ENCODE measurements at places on chromosomes 12 and 14. TPM values are rescaled to one million over a fixed set of nuclear protein-coding genes. Genes with fewer than 3 reads are reported as not detected.

GRCh38 chr14:34297786-34298520 lies 164.1 kb downstream of the SPTSSA start:
- ATAC-seq, result no peak

DNA sequence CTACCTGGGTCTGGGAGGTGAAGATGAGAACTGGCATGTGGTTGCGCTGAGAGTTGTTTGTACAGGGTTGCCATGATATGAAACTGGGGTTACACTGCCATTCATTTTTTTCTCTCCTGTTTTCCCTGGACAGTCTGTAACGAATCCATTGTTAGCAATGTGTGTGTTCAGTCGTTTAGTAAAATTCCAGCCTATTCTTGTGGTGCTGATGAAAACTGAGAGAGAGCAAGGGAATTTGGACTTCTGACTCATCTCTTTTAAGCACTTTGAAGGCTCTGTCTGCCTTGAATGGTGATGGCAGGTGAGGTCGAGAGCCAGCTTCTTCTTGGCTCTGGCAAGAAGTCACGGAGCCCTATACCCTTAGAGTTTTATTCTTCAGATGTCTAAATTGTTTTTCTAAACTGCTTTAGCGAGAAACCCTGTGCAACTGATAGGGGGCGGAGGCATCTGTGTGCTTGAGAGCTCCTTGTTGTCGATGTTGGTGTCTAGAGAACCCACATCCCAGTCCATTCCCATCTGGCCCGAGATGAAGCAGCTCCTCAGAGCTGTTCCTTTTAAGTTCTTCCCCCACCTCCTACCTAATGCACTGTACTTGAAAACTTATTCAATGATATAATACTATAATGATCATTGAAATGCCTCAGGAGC lies 204.4 kb downstream of the TMX1 start:
- ATAC-seq, result no peak

DNA sequence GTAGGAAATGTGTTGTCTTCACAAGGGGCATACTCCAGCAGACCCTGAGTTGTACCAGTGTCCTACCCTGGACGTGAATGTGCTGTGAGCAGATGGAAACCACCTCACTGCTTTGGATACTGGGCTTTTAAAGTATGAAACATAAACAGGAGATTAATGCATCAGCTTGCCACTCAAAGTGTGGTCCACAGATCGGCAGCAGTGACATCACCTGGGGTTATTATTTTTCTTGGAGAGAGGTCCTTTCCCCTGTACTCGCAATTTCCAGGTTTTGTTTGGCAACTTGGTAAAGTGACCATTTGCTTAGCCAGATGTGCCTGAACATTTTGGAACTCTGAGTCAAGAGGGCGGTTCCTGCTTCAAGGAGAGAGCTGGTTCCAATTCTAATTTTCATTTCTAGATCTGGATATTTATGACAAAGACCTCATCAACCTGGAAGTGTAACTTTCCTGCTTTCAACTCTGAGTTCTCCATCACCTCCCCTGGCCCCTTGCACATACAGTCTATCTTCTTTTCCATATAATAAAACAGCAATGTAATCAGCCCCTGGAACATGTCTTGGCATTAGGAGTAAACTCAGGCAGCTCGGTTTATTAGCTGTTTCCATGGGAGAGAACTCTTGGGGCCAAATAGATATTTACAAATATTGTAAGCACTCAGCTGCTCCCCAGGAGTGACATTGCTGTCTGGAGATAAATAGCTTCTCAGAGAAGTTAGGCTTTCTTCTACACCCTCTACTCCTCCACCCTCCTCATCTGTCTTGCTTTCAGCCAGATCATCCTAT lies 237.0 kb upstream of the TBX3 start:
- no peak for ATAC-seq

GRCh38 chr14:90979515-90979914 lies 80.9 kb downstream of the RPS6KA5 start:
- no peak for ATAC-seq

- no peak for ATAC-seq
Measured at GRCh38 chr12:108241986-108242703, 97.0 kb downstream of the CMKLR1 start.

DNA sequence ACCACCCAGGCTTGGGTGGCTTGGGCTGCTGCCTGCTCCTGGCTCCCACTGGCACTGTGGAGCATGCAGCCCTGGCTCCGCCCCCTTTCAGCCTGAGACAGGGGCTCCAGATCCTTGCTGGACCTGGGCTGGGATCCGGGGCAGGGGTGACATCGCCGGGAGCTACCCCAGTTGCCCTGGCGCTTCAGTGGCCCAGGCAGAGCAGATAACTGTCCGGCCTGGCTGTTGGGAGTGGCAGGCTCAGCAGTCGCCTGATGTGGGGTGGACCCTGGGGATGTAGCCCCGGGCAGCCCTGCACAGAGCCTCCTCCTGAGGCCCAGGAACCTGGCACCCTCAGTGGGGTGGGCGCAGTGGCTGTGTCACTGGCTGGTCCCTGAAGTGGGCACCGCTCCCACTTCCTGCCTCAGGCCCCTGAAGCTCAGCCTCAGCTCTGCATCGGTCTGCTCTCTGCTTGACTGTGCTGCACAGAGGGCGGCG lies 57.9 kb downstream of the FUT8 start:
- peak; percentile 15 for ATAC-seq

GRCh38 chr12:4268329-4269181 lies 5.0 kb upstream of the CCND2 start:
- ATAC-seq, result no peak

DNA sequence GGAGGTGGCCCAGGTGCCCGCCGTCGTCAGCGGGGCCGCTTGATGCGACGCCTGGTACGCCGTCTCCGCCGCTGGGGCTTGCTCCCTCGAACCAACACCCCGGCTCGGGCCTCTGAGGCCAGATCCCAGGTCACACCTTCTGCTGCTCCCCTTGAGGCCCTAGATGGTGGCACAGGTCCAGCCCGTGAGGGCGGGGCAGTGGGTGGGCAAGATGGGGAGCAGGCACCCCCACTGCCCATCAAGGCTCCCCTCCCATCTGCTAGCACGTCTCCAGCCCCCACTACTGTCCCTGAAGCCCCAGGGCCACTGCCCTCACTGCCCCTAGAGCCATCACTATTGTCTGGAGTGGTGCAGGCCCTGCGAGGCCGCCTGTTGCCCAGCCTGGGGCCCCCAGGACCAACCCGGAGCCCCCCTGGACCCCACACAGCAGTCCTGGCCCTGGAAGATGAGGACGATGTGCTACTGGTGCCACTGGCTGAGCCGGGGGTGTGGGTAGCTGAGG lies 5.5 kb downstream of the LRP10 start:
- ATAC-seq, result no peak

DNA sequence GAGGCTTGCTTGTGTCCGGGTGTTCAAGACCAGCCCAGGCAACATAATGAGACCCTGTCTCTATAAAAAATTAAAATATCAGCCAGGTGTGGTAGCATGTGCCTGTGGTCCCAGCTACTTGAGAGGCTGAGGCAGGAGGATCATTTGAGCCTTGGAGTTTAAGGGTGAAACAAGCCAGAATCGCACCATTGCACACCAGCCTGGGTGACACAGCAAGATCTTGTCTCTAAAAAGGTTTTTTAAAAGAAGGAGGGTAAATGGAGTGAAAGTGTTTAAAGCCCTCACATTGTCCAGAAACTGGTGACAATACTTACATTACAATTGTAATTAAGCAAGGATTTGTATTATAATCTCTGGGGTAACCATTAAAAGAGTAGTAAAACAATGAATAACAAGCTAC lies 64.2 kb downstream of the SINHCAF start:
- ATAC-seq, result no peak

GRCh38 chr14:90755661-90756304 lies 60.4 kb downstream of the TTC7B start:
- ATAC-seq, result no peak

GRCh38 chr12:53423597-53423996 lies at the start of gene AMHR2:
Gene AMHR2, plus strand, starts transcription at chr12:53423855. Its CDS starts 80 bp downstream, at chr12:53423935.
- ATAC-seq, result no peak

DNA sequence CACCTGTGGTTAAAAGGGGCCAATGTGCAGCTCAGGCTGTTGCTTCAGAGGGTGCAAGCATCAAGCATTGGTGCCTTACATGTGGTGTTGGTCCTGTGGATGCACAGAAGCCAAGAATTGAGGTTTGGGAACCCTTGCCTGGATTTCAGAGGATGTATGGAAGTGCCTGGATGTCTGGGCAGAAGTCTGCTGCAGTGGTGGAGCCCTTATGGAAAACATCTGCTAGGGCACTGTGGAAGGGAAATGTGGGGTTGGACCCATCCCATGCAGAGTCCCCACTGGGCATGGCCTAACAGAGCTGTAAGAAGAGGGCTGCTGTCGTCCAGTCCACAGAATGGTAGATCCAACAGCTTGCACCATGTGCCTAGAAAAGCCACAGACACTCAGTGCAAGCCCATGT lies 36.6 kb downstream of the PCNX1 start:
- ATAC-seq, result no peak

DNA sequence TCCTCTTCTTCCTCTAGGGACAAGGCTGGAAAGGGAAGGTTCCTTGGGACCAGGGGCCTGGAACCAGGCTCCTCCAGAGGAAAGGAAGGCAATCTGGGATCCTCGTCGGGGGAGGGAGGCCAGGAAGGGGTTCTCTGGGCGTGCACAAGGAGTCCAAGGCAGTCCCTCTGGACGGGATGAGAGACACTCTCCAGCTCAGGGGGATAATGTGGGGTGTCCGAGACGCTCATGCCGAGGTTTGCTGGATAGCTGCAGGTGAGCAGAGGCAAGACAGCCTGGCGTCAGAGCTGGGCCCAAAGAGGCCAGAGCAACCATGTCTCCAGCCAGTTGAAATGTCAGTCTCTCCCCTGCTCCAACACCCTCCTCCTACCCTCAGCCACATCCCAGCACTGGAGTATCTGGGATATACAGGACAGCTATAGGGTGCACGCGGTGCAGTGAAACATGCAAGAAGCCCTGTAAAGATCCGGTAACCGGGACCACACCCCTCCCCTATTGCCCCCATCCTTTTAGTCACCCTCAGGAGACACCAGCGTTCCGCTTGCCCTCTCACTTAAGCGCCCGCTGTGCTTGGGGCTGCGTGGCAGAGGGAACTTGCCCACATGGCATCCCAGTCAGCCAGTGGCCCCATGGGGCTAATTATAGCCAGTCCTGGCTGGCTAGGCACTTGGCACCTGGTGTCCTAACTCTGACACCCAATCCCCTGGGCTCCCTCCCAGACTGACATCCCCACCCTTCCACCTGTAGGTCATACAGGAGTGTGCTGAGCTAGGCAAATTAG lies at the start of gene KLHL33:
Gene KLHL33 (minus strand): TSS at position 585 of the 781 bp plus-strand sequence. CDS start 355 bp downstream, at position 230.
- no peak for ATAC-seq

DNA sequence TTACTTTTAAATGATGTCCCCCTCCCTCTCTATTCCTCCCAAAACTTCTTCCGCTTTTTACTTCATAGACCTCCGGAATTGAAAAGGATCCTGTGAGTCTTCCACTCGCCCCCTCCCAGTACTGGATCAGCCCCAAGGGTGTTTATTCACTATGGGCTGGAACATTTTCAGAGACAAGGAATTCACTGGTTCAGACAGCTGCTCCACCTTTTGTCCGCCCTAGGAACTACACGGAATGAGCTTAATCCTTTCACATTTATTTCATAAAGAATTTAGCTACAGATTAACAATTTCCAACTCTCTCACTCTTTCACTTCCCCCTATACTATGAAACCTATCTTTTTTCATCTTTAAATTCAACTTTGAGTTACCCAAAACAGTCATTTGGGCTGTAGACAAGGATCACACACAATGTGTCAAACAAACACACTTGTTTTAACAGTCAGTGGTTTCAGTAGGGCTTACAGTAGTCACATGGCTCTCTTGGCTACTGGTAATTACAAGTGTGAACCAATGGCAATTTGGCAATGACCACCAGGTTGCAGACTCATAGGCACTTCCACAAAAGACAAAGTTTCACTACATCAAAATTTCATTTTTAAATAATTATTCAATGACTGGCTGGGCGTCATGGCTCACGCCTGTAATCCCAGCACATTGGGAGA lies 20.6 kb downstream of the CNIH1 start:
- ATAC-seq, result no peak

DNA sequence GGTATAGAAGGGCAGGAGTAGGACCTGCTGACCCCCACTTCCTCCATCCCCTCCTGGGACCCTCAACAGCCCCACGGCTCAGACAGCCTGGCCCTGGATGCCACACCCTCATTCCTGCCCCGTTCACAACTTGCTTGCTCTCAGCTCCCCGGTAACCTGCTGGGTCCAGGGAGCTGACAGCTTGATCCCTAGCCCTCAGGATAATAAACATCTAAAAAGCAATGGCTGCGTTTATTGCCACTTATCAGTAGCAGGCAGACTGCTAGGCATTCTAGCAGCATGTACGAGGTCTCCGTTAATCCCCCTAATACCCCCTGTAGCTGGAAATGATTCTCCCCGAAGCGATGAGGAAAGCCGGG lies 24.3 kb upstream of the RPLP0 start:
- no peak for ATAC-seq

GRCh38 chr14:102056694-102057442 lies 30.0 kb downstream of the HSP90AA1 start:
- no peak for ATAC-seq

DNA sequence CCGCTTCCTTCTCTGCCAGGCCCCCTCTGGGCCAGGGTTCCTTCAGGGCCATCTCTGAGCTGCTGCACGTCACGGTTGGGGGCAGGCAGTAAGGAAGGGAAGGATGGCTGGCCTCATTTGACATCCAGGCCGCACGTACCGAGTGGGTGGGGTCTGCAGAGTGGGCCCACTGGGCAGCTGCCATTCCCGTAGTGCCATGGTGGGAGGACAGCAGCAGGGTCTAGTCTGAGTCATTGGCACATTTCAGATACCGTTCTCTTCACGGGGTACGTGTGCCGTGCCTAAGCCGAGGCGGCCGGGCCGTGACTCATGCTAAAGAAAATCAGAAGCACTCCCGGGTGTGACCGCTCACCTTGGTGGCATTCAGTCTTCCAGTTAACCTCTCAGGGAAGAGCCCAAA lies 43.9 kb downstream of the IL31 start:
- ATAC-seq, result no peak

- ATAC-seq, result no peak
Measured at GRCh38 chr14:73168274-73168673, 32.0 kb downstream of the PSEN1 start.

GRCh38 chr14:30243207-30243606 lies 315.6 kb upstream of the PRKD1 start:
- no peak for ATAC-seq

DNA sequence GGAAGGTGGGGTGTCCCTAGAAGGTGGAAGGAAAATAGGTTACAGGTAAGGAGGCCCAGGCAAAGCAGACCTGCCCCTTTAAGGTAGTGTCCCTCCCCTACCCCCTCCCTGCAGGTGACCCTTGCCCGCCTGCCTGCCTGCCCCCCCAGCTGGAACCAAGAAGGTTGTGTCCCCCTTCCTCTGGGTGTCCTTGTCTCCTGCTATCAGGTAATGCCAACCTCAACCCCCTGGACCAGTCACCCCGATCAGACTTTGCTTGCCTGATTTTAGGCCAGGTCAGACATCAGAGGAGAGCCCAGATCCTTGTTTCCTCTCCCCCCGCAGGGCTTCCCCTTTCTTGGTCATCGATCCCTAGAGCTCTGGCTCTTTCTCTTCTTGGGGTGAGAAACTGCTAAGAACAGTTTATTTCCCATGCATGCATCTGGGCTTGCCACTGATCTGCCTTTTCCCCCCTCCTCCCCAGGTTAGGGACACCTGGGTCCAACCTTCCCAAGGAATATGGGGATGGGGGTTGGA lies at the start of gene SLC39A5:
Gene SLC39A5 (plus strand): TSS at position 136 of the 516 bp plus-strand sequence. CDS start 1,224 bp downstream, outside the sequence.
- no peak for ATAC-seq

SYT1 gene
- not detected for total RNA-seq

KRT73 gene
- total RNA-seq, result not detected

FBXW8 gene
- total RNA-seq, result 8.8 TPM

KRT79 gene
- not detected for total RNA-seq

PSMB11 gene
- total RNA-seq, result not detected

GUCY2C gene
- total RNA-seq, result not detected

FSCB gene
- total RNA-seq, result not detected

CLEC2A gene
- not detected for total RNA-seq

AGAP2 gene
- 52.0 TPM for total RNA-seq

KRT82 gene
- total RNA-seq, result not detected

Data from activated T-helper 17 cell treated with anti-CD3 and anti-CD28 coated beads, Interleukin-2, amount 50 U/mL, for 72 hours (primary cell).